Coronary artery (tissue), 2 donors: ENCODE measurements at places on chromosomes 2 and 18.

GRCh38 chr2:6872394-6872793 lies 5.2 kb upstream of the RSAD2 start:
- no peak for DNase-seq

DNA sequence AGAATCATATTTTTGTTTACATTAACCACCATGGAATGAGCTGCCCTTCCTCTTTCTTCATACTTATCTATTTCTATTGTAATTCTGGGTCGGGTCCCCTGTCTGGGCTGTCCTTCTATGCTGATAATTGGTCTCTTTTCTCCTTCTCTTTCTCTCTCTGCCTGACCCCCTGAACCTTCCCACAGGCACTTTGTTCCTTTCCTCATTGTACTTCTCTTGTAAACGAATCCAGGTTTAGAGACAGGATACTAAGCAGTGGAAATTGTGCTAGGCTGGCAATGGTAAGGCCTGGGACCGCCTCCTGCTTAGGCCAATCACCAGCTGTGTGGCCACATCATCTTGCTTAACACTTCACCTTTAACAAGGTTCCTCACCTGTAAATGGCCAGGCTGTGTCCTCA lies 137.0 kb downstream of the ZNF532 start:
- no peak for DNase-seq

- no peak for DNase-seq
Observed at GRCh38 chr2:216819055-216819454, 40.8 kb downstream of the TNP1 start.

DNA sequence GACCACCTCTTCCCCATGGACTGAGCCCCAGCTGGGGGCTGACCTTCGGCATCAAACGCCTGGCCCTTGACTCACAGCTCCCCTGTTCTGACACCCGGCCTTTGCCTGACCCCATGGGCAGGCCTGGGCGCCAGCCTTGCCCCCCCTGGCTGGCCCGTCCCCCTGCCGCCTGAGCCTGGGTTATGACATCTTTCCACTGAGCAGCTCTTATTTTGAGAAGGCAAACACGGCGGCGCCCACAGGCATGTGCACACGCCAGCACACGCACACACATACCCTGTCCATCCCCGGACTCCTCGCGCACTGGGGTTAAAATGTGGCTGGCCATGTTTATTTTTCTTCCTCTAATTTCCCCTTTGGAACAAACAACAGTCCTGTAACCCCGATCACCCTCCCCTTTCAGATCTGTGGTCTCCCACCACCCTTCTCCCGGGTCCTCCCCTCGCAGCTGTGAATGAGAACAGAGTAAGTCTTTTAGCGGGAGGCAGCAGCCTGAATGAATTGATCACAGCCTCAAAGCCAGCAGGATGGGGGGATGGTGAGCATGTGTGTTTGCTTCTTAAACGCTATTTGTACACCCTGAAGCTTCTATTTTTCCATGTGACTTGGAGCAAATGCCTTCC lies 11.8 kb upstream of the ATOH8 start:
- peak; percentile 98 for DNase-seq

DNA sequence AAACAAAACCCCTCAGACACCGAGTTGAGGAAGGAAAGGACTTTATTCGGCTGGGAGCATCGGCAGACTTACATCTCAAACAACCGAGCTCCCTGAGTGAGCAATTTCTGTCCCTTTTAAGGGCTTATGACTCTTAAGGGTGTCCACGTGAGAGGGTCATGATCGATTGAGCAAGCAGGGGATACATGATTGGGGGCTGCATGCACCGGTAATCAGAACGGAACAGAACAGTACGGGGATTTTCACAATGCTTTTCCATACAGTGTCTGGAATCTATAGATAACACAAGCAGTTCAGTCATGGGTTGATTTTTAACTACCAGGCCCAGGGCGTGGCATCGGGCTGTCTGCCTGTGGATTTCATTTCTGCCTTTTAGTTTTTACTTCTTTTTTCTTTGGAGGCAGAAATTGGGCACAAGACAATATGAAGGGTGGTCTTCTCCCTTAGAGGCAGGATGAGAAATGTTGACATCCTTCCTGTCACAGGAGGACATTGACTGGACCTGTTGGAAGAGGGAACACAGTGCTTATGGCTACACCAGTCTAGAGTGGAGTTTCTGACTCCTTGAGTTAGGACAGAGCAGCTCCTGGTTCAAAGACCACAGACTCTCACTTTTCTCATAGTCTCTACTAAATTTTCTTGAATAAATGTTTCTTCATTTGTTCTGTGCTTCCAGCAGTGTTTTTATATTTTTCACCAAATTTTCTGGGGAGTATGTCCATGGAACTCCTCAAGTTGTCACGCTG lies 35.8 kb downstream of the SPOPL start:
- DNase-seq: no peak

GRCh38 chr2:139911160-139911559 lies 1131.0 kb upstream of the NXPH2 start:
- DNase-seq: no peak

GRCh38 chr2:236088368-236089057 lies 79.7 kb downstream of the GBX2 start:
- DNase-seq: no peak

DNA sequence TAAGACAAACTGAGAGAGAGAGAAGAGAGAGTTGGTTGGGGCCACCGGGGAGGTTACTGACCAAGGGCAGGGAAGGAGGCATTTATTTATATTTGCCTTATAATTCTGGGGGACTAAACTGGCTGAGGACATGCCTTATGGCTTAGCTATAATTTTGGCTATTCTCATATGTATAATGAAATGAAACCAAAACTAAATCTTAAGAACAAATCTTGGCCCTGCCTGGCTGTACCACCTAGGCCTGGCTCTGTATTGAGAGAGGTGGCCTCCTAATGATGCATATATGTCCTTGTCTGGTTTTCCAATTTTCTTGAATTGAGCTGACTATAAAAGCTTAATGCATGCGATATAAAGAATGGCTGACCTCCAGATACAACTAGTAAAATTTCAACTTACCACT lies 3.5 kb upstream of the PPP1CB start:
- no peak for DNase-seq
